ENCODE measurements at places on chromosomes 1 and 21.

GRCh38 chr1:24362982-24363614 lies 43.9 kb downstream of the GRHL3 start:
- DNase-seq, result no peak

DNA sequence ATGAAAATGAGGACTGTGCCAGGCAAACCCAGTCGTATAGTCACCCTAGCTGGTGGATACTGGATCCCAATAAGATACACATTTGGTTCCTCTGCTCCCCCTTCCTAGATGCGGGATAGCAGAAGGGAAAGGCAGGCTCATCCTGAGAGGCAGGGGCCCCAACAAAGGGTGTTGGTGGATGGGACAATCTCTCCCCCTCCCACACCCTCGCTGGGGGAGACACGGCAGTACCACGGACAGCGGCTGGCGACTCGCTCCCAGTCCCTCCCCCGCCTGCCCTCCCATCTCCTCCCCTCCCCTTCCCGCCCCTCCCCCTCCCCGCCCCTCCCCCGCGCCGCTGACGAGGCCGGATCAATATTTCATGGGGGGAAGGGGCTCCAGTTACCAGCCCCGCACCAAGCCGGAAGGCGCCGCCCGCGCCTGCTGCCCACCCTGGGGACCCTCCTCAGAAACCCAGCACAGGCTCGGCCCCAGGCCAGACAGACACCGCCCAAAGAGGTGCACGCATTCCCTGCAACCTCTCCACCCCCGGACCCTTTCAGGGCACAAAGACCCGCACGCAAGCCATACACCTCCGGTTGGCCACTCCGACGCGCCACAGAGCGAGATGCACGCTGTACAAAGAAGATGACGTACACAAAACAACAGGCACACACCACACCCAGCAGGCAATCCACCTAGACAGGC lies 11.5 kb downstream of the RIMS3 start:
- DNase-seq, result no peak

DNA sequence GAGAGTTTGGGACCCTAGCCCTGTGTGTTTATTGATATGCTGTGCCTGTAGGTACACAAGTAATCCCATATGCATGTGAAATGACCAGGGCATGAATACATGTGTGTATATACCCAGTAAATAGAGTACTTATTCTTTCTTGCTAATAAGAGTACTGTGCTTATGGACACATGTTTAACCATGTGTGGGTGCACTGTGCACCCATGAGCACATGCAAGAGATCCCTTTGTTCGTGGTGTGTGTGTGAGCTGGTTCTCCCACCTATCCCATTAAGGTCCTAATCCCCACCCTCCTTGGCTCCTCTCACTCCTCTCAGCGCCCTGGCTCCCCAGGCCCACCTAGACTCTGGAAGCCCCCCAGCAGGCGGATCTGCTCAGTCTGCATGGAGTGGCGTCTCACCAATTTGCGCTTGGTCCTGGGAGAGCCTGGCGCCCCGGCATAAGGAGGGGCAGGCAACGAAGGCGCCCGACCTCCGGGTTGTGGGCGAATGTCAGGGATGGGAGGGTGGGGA lies 2.2 kb upstream of the LIX1L start:
- no peak for DNase-seq

- DNase-seq, result no peak
Observed at GRCh38 chr1:162004441-162004950, 19.2 kb downstream of the OLFML2B start.
